ENCODE measurements at places on chromosomes 2 and 18. TPM values are rescaled to one million over a fixed set of nuclear protein-coding genes. Genes with fewer than 3 reads are reported as not detected.

GRCh38 chr2:144597388-144597787, 77.5 kb upstream of the ZEB2 start:
- no peak for DNase-seq

DNA sequence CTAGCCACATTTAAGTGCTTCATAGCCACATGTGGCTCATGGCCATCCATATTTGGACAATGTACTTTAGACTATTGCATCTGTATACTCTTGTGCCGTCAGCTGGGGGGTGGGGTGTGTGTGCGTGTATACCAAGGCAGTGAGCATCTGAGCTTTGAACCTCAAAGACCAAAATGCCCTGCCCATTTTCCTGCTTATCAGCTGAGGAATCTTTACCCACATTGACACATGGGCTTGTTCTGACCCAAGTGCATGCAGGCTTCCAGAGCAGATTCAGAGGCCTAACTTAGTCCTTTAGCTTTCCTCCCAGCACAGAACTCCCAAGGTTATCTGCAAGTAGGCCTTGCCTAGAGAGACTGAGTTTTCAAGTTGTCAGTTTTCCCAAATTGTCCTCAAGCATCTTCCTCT, 11.1 kb upstream of the MOCOS start:
- DNase-seq: no peak

GRCh38 chr18:77405096-77405495, 155.4 kb downstream of the GALR1 start:
- no peak for DNase-seq

GRCh38 chr2:157469726-157470125, 25.8 kb upstream of the CYTIP start:
- no peak for DNase-seq

- no peak for DNase-seq
Observed at GRCh38 chr2:140643761-140644187, 1487.0 kb downstream of the LRP1B start.

DNA sequence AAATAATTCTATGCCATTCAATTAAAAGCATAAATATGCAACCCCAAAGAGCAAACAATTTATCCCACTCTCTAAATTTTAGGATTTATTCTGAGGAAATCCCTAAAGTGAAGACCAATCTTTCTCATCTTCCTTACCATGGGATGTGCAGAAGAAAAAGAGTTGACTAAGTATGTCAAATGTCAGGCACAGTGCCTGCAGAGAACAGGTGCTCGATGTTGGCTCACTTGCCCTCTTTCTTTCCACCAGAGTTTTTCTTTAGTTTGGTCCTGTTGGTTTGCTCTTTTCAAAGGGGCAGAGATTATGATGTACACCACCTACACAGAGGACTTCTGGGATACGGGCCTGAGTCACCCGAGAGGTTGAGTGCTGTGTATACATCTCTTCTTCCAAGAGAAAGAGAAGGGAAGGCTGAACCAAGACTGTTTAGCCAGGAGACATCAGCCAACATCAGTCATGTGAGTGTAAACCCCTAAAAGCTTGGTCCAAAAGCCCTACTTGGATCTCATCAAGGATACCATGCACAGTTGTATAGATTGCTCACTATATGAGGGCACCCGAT, 51.7 kb downstream of the SUMO1 start:
- DNase-seq: no peak

DNA sequence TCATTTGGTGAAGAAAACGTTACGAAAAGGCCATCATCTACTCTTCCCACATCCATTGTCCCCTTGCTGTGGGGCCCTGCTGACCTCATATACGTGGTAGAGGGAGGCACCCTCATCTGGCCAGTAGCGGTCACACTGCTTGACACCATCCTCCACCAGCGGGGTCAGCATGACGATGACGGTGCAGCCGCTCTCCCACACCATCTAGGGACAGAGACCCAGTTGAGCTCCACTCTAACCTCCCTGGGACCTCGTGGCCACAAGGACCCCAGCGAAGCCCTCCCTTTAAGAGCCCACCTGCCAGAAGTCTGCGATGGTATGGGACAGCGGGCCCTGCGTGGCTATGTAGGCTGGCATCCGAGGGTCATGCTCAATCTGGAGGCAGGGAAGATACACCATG, 13.1 kb downstream of the PTPRN start:
- no peak for DNase-seq

- no peak for DNase-seq
Observed at GRCh38 chr18:47935321-47936055, 5.0 kb upstream of the SMAD2 start.

- no peak for DNase-seq
Observed at GRCh38 chr2:110816404-110817365, 84.3 kb downstream of the ACOXL start.

DNA sequence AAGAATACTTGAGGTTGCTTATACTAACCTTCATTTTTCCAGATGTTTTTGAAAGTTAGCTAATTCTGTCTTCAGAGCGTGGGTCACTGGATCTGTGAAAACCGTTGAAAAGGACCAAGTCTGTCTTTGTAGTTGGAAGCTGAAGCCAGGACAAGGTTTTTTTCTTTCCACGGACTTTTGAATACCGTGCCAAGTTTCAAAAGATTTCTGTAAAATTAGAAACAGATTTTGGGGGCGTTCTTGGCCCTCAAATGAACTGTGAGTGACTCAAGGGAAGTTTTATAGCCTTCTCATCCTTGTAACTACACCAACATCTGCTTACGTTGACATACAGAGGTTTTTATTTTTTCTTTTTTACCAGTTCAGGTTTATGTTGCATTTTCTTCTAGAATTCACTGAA, at the start of gene FAP:
Gene FAP, minus strand, starts transcription at position 152 of the 400 bp plus-strand sequence. Its CDS starts 118 bp downstream, at position 34.
- DNase-seq: no peak

DNA sequence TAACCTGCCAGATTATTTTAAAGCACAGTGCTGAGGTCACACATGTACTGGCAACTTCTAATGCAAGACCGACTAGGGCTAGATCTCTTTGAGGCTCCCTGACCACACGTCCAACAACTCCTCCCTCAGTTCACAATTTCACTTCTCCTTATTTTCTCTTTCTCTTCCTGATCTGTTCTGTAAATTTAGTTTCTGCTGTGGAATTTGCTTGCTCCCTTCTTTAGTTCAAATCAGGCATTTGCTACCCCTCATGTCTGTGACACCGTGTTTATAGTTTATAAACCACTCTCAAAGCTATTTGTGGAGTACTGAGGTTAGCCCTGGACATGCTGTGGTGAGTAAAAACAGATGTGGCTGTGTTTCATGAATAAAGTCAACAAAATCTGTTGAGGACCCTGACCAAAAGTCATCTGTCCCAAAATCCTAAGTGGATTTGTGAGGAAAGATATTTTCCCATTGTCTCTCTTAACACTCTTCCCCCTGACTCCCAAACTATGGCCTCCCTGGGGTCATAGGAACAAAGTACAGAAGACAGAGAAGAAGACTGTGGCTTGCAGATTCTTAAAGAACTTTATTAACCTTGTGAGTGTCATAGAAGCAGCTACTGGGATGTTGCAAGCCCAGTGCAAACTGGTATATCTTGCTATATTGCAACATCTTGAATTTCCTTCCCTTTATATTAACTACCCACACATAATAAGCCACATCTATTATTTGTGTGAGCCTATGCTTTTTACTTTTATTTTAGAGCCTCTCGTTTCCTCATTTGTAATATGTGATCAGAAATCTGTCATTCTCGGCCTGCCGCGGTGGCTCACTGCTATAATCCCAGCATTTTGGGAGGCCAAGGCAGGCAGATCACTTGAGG, 3.5 kb upstream of the NAGK start:
- no peak for DNase-seq

DNA sequence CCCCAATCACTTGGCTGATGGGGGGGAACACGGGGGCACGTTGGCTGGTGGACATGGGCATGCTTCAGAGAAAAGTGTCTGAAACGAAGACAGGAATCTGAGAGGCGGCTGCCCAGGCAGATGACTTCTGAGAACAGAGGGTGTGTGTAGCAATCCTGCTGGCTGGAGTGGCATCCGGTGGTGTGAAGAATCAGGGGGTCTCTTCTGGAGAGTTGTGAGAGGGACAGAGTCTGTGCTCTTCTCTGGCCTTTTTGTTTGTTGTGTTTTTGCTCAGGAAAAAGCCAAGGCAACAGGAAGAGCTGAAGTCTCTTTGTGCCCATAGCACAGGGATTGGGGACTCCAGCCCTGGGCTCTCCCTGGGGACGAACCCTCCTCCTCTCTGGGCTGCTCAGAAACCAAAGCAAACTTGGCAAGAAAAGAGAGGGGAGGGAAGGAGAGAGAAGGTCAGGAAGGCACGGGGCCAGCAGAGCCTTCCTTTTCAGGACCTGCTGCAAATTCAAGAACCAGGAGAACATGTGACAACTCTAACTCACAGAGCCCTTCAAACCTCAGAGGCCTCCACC, 97.0 kb upstream of the SMAD2 start:
- no peak for DNase-seq

DNA sequence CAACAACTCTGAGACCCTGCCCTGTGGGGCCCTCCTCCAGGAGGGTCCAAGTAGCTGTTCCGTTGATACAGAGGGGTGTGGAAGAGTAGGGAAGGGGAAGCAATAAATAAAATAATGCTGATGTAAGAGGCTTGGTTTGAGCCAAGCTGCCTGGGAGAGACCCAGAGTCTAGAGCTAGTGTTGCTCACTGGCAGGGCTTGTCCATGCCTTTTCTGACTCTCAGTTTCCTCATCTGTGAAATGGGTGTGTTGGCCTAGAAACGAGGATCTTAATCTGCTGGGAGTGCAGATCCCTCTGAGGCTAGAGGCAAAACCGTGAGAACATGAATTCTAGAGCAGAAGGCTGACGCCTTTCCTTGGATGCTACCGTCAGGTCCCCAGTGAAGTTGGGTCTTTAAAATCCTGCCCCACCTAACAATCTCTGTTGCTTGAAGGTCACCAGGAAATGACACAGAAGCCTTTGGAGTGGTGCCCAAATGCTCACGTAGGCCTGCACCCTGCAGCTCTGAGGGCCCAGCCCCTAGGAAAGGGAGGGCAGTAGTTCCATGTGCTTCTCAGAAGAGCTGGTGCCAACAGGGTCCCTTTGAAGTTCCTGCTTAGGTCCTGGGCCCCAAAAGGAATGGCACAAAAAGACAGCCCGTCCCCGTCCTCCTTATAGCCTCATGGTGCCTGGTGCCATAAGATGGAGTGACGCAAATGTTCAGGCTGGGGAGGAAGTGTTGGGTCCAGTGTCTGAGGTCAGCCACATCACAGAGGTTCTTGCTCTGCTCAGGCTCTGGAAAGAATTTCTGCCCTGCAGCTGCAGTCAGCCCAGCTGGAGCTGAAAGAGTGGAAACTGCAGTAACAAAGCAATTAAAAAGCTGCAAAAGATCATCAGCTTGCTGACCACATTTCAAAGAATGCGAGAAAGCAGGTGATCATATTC, 73.2 kb upstream of the SMAD2 start:
- peak; percentile 52 for DNase-seq

DNA sequence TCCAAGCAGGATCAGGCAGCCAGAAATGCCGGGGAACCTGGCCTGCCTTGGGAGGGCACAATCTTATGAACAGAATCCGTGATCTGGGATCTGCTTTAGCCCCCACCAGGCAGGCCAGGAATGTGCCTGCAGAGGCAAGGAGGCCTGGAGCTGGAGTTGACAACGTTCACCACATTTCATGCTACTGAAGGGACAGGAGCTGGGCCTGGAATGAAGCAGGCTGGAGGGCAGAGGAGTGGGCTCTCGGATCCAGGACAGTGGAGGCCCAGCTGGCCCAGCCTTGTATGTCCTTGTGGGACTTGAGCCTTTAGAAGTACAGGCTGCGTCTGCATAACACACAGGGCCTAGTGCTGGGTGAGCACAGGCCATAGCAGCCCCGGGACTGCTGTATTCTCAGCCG, 91.8 kb downstream of the KLHL29 start:
- DNase-seq: no peak

DNA sequence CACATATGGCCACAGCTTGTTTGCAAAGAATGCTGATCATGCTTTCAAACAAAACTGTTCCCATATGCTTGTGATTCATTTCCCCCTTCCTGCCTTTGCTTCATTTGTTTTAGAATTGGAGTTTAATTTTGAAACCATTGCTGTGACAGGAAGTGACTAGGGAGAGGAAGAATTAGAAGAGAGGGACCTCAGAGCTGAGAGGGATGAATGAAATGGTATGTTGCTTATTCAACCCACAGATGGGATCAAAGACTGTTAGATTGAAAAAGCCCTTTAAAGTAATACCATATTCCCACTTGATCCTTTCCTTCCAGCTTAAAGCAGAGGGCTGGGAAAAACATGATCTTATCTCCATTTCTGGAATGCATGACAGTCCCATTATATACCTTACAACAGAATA, 106.2 kb upstream of the RNF152 start:
- no peak for DNase-seq

GRCh38 chr2:222057347-222058073, 241.3 kb downstream of the PAX3 start:
- no peak for DNase-seq

DNA sequence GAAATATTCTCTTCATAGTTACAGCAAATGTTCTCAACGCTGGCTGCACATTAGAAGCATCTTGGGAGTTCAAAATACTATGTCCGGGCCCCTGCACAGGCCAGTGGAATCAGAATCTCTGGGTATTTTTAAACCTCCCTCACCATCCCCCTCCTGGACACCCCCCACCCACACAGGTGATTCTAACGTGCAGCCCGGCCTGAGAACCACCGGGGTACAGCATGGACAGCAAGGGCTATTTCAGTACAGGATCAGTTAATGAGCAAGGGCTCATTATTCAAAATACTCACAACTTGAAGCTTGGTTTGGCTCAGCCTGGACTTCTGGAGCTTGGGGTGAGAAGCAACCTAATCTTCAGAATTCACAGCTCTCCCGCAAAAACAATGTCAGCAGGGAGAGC, 31.4 kb downstream of the INO80C start:
- DNase-seq: no peak

DNA sequence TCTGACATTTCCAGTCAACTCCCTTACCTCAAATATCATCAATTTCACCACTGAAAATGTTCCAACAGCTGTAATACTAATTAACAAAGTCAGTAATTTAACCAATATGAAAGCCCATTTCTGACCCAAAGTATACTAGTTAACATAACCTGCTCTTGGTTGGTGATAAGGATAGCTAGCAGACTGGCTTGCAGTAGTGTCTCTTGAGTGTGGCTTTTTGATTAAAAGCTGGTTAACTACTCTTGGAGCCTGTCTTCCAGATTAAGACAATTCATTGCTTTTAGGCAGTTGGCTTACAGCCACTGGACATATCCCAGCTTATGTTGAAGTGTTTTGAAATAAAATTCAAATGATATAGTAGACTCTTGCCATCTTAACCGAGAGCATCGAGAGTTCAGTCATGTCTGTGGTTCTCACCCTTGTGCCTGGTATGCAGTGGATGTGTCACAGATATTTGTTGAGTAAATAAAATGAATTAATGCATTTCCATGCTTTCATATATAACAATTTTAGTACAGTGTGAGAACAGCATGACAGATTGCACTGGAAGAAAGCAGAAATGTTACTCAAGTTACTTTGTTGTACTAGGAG, 158.1 kb downstream of the TANC1 start:
- DNase-seq: no peak

- no peak for DNase-seq
Observed at GRCh38 chr2:239801404-239802184, 223.5 kb downstream of the NDUFA10 start.

- no peak for DNase-seq
Observed at GRCh38 chr2:105937498-105938097, 192.9 kb downstream of the NCK2 start.

Gene ALK
- total RNA-seq: not detected

Gene LYPD6B
- not detected for total RNA-seq

Gene MSGN1
- not detected for total RNA-seq

Gene SLC16A14
- total RNA-seq: 2.4 TPM

Gene NHEJ1
- total RNA-seq: 9.3 TPM

Gene RAPGEF4
- 21.2 TPM for total RNA-seq

Gene CABLES1
- 2.3 TPM for total RNA-seq

Gene ABCG5
- total RNA-seq: not detected

Gene OTOS
- not detected for total RNA-seq

Gene BCL2
- 12.8 TPM for total RNA-seq

Gene CTDSP1
- 82.8 TPM for total RNA-seq

Gene GPR35
- total RNA-seq: 0.75 TPM

Gene HOXD12
- total RNA-seq: not detected

Gene PAX3
- total RNA-seq: not detected

All from heart left ventricle (tissue), 16 donors.